ENCODE measurements at places on chromosomes 1 and 21.
A peak's percentile ranks its signal among the peaks of the same experiment; 100 is the strongest.

- DNase-seq = no peak
Measured at GRCh38 chr1:208209896-208210589, 34.1 kb downstream of the PLXNA2 start.

DNA sequence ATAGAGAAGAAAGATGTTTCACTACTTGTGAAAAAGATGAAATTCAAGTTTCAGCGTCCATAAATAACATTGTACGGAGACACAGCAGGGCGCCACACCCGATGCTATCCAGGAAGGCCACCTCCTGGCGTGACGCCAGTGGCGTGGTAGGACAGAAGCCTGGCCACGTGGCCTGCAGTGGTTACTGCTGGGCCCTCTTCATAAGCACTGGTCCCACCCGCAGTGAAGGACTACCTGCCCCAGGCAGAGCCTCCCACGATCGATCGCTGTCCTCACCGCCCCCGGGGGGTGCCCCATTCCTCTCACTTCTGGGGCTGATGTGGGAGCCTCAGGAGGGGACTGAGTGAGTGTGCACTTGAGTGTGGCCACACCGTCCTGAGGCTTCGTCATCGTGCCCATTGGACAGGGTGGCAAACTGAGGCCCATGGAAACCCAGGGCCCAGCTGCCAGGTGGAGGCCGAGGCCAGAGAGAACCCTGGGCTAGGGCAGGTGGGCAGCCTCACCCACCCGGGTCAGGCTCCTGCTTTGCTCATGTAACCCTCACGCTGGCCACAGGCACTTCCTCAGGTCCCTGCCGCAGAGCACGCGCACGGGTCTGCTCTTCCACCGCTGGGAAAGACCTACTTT lies 11.7 kb upstream of the HES5 start:
- DNase-seq = no peak

- no peak for DNase-seq
Measured at GRCh38 chr1:58619286-58620054, 42.4 kb upstream of the TACSTD2 start.

DNA sequence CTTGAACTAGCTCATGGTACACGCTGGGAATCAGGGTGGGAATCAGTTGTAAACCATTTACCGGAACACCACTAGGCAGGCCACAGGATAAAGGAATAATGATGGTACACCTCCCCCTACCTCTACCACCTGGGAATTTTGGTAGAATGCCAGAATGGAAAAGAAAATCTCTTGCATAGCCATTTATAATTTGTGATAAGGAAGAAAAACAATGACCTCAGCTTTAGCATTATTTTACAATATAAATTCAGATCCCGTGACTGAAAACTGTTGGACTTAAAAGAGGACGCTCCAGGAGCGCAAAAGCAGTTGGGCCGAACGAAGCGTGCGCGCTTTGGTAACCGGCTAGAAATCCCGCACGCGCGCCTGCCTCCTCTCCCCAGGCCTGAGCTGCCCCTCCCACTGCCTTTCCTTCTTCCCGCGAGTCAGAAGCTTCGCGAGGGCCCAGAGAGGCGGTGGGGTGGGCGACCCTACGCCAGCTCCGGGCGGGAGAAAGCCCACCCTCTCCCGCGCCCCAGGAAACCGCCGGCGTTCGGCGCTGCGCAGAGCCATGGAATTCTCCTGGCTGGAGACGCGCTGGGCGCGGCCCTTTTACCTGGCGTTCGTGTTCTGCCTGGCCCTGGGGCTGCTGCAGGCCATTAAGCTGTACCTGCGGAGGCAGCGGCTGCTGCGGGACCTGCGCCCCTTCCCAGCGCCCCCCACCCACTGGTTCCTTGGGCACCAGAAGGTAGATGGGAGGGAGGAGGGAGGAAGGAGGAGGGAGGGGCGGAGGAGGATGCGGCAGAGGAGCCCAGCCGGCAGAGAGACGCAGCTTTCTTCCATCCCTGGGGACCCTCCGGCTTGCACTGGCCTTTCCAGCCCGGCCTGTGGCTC lies at the start of gene CYP4X1:
TSS of gene CYP4X1 (plus strand) at position 402 of the 873 bp plus-strand sequence. CDS start at position 551, 149 bp downstream.
- DNase-seq = peak; percentile 56

GRCh38 chr1:99005537-99005942 lies 879 bp upstream of the PLPPR5 start:
- DNase-seq = no peak

DNA sequence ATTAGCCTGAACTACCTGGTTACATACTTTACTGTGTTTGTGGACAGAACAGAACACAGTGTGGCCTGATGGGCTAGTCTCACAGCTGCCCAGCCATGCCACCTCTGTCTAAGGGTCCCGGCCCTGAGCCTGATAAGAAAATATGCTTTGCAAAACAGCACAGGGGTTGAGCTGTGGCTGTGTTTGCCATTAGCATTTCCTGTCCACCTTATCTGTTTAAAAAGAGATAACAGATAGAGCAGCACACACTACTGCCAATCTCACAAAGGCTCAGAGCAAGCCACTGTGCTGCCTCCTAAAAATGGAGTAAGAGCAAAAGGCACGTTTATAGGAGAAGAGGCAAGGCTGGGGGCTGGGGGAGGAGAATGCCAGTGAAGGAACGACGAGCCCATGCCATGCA lies 95.0 kb downstream of the SUSD4 start:
- no peak for DNase-seq

- no peak for DNase-seq
Measured at GRCh38 chr1:8355439-8356255, 37.7 kb downstream of the SLC45A1 start.

DNA sequence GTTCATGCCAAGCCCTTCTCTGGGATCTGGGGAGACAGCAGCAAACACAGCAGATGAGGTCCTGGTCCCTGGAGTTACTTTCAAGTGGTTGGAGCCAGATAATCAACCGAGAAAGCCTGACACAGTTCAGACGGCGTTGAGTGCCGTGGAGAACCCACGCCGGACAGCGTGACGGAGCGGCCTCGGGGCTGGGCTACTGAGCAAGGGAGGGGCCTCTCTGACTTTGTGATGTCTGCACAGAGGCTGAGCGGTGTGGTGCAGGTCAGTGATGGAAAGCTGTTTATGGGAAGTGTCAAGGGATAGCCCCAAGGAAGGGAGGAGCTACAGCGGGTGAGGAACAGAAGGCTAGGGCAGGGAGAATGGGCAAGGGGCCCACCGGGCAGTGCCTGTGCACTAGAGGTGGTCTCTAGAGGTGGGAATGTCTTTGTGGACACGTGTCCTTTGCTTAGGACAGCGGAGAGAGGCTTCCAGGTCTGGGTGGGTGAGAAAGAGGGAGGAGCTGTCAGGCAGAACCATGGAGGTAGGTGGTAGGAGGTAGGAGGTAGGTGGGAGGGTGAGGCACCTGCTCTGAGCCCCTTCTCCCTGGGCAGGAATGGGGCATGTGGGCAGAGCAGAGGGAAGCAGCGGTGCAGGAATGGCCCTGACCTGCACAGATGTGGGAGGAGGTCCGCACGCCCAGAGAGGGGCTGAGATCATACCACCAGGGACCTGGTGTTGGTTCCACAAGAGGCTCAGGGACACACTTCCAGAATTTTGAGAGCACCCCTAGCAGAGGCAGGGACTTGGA lies 62.8 kb downstream of the RUNX3 start:
- DNase-seq = no peak

DNA sequence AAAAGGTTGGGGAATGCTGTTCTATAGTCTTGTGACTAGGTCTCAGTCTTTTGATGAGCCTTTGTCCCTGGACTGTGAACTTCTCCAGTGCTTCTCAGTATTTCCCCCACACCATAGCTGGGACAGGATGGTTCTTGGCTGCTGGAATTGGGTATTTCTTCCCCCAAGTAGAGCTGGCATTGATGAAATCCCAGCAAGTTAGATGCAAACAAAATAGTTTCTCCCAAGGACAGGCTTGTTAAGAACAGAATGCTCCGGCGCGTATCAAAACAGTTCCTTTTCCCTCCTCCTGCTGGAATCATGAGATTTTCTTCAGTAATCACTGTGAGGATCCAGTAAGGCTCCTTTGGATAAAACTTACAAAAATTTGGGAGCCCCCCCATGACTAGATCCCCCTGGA lies 162.6 kb downstream of the PIK3R3 start:
- no peak for DNase-seq

DNA sequence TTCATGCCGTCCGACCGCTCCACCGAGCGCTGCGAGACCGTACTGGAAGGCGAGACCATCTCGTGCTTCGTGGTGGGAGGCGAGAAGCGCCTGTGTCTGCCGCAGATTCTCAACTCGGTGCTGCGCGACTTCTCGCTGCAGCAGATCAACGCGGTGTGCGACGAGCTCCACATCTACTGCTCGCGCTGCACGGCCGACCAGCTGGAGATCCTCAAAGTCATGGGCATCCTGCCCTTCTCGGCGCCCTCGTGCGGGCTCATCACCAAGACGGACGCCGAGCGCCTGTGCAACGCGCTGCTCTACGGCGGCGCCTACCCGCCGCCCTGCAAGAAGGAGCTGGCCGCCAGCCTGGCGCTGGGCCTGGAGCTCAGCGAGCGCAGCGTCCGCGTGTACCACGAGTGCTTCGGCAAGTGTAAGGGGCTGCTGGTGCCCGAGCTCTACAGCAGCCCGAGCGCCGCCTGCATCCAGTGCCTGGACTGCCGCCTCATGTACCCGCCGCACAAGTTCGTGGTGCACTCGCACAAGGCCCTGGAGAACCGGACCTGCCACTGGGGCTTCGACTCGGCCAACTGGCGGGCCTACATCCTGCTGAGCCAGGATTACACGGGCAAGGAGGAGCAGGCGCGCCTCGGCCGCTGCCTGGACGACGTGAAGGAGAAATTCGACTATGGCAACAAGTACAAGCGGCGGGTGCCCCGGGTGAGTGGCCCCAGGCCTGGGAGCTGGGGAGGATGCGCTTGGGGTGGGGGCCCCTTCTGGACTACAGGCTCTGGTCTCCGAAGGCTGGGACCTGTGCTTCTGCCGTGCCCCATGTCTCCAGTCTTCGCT lies 1.1 kb downstream of the SKI start:
- peak; percentile 53 for DNase-seq
